Epithelial cell of proximal tubule (primary cell): ENCODE measurements at places on chromosomes 7 and 10. TPM values are rescaled to one million over a fixed set of nuclear protein-coding genes. Genes with fewer than 3 reads are reported as not detected.

The C10orf105 gene
- not detected in 2 replicates for total RNA-seq

The GIMAP7 gene
- total RNA-seq = not detected in 2 replicates

The ARMC3 gene
- 0.07 and 0.23 TPM in 2 replicates for total RNA-seq

- peak; percentile 19 for DNase-seq
Measured at GRCh38 chr7:142030294-142030693, 34.6 kb downstream of the MGAM start.

DNA sequence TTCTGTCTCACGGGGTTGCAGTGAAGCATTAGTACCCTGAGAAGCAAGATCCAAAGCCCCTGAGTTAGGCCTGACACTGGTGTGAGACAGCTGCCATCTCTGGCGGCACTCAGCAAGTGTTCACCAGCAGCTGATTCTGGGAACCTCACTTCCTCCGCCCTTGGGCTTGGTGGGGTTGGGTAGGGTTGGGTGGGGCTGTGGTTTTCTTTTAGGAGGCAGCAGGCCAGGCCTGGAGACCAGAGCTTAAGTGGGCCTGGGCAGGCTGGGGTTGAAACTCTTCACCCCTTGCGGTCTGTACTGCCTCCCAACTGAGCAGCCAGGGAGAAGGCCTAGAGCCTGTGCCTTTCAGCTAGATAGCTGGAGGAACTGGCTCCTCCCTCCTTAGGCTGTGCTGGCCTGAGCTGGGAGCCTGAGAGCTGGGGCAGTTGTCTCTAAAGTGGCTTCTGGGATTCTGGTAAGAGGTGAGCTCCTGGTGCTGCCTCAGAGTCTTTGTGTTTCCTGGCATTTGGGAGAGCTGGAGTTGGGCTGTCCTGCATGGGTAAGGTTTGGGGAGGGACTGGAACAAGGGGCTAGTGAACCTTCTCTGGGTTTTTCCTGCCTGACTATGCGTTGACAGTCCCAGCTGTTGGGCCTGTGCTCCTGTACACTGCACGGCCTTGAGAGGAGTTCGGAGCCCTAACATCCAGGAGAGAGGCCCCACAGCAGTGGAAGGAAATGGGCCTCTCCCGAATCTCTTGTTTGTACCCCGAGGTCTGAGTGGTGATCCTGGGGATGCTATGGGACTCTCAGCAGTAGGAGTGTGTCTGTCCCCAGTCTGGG is 5.1 kb downstream of the TSPAN14 start:
- DNase-seq = no peak

DNA sequence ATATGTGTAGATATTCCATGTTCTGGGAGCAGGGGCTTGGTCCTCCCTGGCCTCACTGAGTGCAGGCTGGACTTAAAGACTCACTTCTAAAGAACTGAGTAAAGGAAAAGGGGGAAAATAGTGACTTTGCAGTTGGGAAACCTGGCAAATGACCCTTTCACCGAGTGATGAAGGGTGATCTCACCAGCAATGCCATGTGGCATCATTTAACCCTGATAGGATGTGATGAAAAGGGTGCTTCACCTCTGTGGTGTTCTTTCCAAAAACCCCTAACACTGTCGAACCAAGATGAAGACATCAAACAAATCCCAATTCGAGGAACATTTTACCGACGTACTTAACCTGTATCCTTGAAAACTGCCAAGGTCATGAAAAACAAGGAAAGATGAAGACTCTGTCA is 71.9 kb downstream of the AOAH start:
- DNase-seq = no peak

The SIRT1 gene
- total RNA-seq = 9.3 and 10.5 TPM in 2 replicates

The PPRC1 gene
- total RNA-seq = 21.4 and 35.5 TPM in 2 replicates

- no peak for DNase-seq
Measured at GRCh38 chr7:138483531-138483930, 23.5 kb downstream of the TRIM24 start.

GRCh38 chr7:711922-712380 is 14.5 kb upstream of the DNAAF5 start:
- DNase-seq = no peak

The CDCA7L gene
- total RNA-seq = 28.2 and 47.7 TPM in 2 replicates

- no peak for DNase-seq
Measured at GRCh38 chr10:21961847-21962246, 41.7 kb downstream of the DNAJC1 start.

GRCh38 chr7:137687556-137688265 is 159.1 kb downstream of the DGKI start:
- no peak for DNase-seq

GRCh38 chr7:134618756-134619530 is 27.7 kb upstream of the BPGM start:
- no peak for DNase-seq

- DNase-seq = no peak
Measured at GRCh38 chr10:117685431-117685830, 142.9 kb downstream of the EMX2 start.

DNA sequence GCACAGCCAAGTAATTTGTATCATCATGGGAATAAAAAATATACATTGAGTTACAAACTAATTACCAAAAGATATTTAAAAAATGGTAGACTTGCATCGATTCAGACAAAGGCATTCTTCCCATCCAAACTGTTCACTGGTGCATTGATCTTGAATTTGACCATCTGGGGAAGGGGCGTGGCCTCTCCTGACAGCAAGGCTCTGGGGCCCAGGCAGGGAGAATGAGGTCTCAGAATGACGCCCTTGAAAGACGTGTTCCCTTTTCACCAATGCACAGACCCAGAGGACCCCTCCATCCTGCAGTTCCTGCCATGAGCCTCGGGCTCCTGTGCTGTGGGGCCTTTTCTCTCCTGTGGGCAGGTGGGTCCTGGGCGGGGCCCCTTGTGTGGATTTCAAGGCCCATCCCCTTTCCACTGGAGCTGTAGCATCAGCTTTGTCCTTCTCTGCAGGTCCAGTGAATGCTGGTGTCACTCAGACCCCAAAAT is 91.1 kb upstream of the PRSS58 start:
- no peak for DNase-seq

The TCF7L2 gene
- total RNA-seq = 5.4 TPM in 2 replicates

The FAM221A gene
- total RNA-seq = 13.2 and 13.4 TPM in 2 replicates

- DNase-seq = peak; percentile 25
Measured at GRCh38 chr10:24255881-24256311, 47.0 kb downstream of the KIAA1217 start.

The RARRES2 gene
- 6.1 and 9.1 TPM in 2 replicates for total RNA-seq

DNA sequence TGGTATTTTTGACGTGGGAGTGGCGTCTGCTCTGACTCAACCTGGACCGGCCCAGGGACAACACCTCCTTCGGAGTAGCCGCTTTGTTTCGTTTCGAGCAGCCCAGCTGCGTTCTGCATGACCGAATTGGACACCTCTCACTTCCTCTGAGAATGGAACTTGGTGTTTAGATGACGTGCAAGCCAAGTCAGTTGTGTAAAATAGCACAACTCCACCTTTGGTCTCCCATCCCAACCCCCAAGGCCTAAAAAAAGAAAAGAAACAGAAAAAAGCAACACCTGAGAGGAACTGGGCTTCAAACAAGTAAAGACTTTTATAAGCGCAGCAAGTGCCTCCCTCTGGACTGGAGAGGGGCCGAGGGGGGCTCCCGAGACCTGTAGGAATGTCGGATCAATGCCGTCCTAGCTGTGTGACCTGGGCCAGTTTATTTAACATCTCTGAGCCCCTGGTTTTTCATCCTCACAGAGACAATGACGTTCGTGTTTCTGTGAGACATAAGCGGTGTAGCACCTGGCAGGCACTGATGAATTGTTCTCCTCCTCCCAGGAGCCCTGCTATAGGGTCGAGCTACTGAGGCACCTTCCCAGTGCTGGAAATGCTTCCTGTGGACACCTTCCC is 52.0 kb upstream of the SMNDC1 start:
- DNase-seq = peak; percentile 95

The ADRA2A gene
- 0.06 TPM in 1 of 2 replicates, not detected in the other for total RNA-seq

The SPDYE2 gene
- not detected in 2 replicates for total RNA-seq

DNA sequence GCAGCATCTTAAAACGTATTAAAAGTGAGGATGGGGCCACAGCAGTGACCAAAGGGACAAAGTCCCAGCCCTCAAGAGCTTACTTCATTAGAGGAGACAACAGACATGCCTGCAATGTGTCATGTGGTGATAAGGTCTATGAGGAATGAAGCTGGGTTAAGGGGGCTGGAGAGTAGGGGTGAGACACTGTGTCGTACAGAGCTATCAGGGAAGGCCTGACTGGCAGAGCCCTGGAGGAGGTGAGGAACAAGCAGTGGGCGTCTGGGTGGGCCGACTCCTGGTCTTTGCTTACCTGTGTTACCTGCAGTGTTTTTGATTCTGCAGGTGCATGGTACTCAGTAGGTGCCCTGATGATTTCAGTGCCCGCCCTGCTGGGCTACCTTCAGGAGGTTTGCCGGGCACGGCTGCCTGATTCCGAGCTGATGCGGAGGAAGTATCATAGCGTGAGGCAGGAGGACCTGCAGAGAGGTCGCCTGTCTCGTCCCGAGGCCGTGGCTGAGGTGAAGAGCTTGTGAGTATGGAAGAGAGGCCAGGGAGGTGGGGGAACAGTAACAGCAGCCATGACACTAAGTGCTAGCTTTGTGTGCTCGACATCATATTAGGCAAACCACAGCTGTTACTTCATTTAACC is 7.6 kb downstream of the ZFYVE27 start:
- no peak for DNase-seq

DNA sequence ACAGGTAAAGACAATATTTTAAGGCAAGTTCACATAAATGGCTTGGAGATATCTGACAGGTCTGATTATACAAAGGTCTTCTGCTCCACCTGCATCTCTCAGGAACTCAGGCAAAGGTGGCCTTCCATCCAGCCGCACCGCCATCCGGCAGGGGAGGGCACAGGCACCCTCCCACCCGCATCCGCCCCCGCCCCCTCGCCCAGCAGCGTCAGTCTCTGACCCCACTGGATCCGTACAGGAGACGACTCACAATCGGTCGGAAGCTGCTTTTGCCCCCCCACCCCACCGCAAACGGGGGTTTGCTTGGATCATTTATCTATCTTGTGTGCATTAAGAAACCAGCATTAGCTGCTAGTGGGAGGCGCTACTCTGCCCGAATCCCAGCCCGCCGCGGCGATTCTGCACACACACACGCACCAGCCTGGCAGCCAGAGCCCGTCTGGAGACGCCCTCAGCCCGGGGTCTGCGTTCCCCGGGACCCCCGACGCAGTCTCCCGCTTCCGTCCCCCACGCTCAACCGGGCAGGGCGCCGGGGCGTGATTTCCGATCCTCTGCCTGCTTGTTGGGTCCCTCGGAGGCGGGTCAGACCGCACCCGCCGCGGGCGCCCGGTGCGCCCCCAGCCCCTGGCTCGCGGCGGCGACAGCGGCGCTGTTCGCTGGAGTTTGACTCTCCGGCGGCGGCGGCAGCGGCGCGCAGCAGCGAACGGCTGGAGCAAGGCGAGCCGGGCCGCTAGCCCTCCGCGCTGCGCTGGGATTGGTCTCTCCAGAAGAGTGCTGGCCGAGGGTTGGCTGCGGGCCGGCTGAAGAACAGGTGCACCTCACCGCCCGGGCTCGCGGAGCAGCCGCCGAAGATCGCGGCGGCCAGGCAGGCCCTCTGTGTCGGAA is 820 bp upstream of the NRG3 start:
- no peak for DNase-seq

The GPR15LG gene
- 1.0 TPM in 1 of 2 replicates, not detected in the other for total RNA-seq

GRCh38 chr10:19719284-19719683 is 96.9 kb upstream of the PLXDC2 start:
- no peak for DNase-seq

DNA sequence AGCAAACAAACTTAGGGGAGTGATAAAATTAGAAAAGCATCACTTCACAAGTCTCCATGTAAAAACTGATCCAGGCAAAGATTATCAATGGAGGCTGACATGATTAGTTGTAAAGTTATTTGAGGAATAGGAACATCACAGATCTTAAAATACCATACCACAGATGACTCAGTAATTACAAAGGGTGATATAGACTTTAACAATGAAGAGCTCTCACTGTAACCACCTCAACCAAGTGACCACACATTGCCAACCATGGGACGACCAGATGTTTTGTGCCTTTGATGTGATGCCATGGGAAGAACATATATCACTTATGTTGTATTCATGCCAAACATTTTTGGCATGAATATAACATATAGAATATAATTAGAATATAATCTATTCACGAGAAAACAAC is 11.7 kb downstream of the AASS start:
- DNase-seq = no peak

The NPTX2 gene
- 0.07 and 0.40 TPM in 2 replicates for total RNA-seq

The DOCK4 gene
- 10.0 and 10.6 TPM in 2 replicates for total RNA-seq

DNA sequence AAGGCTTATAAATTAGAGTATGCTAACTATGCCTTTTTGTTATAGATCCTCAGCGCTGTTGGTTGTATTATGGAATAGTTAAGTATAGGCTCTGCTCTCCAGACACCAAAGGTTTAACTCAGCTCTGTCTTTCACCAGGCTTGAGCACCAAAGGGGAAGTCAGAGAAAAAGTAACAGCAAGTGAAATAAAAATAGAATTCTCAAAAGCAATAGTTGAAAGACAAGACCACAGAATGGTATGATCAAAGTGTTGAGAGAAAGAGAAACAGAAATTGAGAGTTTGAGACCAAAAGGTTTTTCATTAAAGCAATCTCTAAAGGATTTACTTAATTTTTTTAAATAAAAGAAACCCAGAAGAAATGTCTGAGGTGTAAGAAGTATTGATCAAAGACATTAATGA is 529.8 kb upstream of the C7orf33 start:
- DNase-seq = no peak

The HMX2 gene
- not detected in 2 replicates for total RNA-seq
